ENCODE measurements at places on chromosomes 4 and X.

DNA sequence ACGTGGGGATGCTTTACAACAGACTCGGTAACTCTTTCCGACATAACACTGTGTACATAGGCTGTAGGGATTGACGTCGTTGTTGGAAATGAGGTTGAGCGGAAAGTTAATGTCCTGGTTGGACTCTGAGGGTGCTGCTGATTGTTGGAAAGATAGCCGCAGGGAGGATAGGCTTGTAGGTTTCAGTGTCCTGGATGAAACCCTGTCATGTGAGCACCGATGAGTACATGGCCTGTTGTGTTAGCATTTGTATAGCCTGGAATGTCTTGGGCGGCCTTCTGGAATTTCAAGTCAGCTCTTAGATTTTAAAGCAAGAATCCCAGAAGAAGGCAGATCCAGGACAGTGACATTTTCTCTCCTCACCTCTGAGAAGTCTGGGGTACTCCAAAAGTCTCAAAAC, 63.3 kb downstream of the TBC1D14 start:
- DNase-seq = no peak

DNA sequence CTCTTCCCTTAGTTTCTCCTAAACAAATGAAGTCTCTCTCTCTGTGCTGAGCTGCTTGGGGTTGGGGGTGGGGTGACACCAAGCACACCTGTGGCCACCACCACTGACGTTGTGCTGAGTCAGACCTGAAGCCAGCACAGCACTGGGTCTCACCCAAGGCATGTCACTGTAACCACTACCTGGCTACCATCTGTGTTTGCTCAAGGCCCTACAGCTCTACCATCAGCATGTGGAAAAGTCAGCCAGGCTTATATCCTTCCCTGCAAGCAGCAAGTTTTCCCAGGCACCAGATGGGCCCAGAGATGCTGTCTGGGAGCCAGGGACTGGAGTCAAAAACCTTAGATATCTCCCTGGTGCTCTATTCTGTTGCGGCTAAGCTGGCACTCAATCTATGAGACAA, 6.9 kb downstream of the CXCL10 start:
- peak; percentile 90 for DNase-seq

DNA sequence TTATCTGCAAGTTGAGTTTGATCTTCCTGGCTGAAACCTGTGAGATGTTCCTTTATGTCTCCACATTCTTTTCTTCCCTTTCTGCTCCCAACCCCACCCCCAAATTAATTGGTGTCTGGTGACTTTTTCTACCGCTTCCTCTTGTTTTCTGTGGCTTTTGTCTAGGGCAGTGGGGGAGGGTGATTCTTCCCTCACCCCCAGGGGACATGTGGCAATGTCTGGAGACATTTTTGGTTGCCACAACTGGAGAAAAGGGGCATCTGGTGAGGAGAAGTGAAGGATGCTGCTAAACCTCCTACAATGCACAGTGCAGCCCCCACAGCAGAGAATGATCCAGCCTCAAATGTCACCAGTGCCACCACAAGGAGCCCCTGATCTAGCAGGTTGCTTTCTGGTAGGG, 152.9 kb downstream of the NHS start:
- DNase-seq = no peak

GRCh38 chrX:21666679-21667078, 8.5 kb upstream of the KLHL34 start:
- no peak for DNase-seq

- no peak for DNase-seq
Measured at GRCh38 chr4:99654361-99654761, 3.3 kb downstream of the C4orf54 start.

DNA sequence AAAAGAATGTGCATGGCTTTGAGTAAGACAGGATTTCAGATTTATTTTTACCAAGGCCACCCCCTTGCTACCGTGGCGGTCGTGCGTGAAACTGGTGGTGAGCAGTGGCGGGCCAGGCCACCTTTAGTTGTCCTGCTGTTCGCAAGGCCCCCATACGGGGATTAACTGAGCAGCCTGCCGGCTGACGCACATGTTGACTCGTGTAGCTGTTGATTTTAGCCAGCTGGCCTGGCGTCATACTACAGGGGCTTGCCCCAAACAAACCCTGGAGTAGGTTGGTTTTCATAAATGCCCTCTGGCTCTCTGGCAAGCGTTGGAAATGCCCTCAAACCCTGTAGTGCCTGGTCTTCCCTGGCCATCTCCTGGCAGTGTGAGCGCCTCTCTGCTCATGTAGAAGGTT, 28.4 kb downstream of the WFS1 start:
- DNase-seq = no peak

GRCh38 chrX:138349351-138349750, 362.2 kb downstream of the FGF13 start:
- no peak for DNase-seq

- no peak for DNase-seq
Measured at GRCh38 chr4:15343000-15343399, 84.8 kb upstream of the C1QTNF7 start.

DNA sequence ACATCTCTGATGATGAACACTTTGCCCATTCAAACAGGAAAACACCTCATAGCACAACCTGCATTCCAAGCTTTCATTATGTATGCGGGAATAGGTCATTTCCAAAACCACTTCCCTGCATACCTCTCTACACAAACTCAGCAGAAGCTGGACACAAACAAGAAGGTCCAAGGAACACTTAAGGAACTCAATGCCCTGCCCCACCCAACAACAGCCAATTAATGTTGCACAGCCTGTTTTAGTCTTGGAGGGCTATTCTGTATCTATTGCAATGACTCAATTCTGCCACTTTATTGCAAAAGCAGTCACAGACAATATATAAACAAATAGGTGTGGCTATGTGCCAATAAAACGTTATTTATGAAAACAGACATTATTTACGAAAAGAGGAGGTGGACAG, 16.7 kb downstream of the OPHN1 start:
- DNase-seq = no peak

- DNase-seq = no peak
Measured at GRCh38 chrX:23952391-23952790, 44.6 kb downstream of the CXorf58 start.

DNA sequence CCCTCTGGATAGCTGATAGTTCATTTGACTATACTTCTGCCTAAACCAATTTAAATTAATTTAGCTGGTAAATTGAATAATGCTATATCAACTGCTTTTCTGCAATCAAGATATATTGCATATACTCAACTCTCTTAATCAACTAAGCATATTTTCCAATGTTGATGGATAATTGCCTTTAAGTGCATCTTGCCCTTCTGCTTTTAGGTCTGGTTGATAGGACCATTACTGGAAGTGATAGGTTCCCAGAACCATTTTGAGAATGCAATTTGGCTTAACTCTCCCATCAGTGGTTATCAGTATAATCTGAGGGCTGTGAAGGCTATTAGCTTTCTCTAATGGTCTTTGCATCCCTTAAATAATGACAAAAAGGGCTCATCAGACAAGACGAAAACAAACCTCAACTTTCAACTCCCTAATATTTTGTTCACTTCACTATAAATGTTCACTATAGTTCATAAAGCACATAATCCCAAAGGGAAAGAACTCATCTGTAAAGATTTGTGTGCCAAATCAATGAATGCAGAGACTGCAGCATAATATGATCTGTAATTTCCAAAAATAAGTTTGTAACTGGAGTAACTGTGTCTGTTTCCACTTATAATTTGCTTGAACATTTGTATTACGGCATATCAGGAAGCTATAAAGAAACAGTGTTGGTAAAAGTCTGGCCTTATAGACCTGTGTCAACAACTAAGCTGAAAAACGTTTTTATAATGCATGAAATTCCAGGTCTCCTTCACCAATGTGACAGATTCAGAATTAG, 273.6 kb downstream of the FBXO8 start:
- no peak for DNase-seq

GRCh38 chr4:145709843-145710242, 29.9 kb downstream of the C4orf51 start:
- DNase-seq = no peak

DNA sequence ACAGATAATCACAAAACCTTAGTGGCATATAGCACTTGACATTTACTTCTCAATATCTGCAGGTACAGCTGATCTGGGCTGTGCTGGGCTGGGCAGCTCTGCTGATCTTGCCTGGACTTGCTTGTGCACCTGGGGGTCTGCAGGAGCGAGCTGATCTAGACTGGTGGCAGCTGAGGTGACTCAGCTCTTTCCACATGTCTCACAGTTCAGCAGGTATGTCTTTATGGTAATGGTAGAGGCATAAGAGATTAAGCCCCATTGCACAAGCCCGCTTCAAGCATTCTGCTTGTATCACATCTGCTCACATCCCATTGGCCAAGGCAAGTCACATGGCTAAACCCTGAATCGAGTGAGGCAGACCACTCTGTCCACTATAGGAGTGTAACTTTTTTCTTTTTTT, 506.7 kb downstream of the BCOR start:
- no peak for DNase-seq

DNA sequence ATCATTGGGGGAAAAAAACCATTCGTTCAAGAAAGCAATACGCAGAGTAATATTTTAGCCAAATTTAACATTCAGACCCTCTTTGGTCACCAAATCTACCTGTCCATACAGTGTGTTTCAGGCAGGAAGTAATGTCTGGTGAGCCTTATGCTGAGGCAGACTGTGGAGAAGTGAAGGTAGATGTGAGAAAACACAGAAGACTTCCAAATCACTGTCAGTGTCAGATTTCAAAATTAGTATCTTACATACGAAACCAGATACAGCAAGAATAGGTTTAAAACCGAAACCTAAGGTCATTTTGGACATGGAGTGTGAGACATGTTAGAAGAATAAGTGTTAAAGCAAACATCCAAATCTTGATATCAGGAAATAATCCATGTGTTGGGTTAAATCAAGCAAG, 664.5 kb upstream of the HTR2C start:
- DNase-seq = no peak

DNA sequence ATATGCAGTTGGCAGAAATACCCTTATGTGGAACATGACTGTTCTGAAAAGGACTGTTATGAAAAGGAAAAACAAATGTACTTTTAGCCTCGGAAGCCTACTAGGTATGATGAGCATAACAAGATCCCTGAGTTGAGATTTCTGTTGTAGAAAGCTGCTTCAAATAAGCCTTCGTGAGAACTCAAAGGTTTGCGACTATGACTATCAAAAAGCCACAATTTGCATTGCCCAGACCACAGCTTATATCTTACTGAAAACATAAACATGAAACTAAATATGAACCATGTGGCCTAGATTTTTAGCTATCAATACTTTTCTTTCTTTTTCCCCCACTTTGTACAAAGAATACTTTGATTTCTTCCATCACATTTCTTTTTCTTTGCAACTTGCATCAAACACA, 398.2 kb upstream of the LCORL start:
- no peak for DNase-seq

GRCh38 chrX:97416461-97416860, 532.8 kb downstream of the RPA4 start:
- no peak for DNase-seq

GRCh38 chr4:98319021-98319420, 57.8 kb downstream of the RAP1GDS1 start:
- no peak for DNase-seq

DNA sequence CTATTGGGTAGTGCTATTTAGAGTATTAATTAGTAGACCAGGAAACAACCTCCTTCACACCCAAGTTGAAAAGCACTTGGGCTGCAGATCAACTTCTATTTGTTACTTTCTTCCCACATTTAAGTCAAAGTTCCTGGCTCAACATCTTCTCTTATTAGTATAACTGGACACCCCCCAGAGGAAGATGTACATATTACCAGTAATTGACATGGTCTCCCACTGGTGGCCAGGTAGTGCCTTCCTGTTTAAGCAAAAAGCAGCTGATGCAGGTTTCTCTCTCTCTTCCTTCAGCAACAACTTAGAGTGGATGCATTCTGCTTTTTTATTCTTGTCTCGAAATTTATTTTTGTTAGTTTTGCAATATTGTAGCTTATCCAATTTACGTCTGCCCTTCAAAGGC, 438.1 kb downstream of the GBA3 start:
- no peak for DNase-seq

GRCh38 chrX:95903490-95903889, 781.2 kb upstream of the DIAPH2 start:
- no peak for DNase-seq

GRCh38 chr4:131613086-131613823, 1535.8 kb upstream of the PCDH10 start:
- no peak for DNase-seq

- DNase-seq = no peak
Measured at GRCh38 chrX:68588602-68589371, 58.7 kb upstream of the STARD8 start.

All from body of pancreas (tissue), 4 donors.